CD4-positive, alpha-beta T cell (primary cell): ENCODE measurements at places on chromosomes 7 and 10. TPM values are rescaled to one million over a fixed set of nuclear protein-coding genes. Genes with fewer than 3 reads are reported as not detected.

NME8 gene
- not detected for total RNA-seq

GNGT1 gene
- total RNA-seq: not detected

SPDYE5 gene
- not detected for total RNA-seq

CREB5 gene
- total RNA-seq: 0.19 TPM

TEX36 gene
- total RNA-seq: not detected

CCDC172 gene
- total RNA-seq: not detected

SFRP5 gene
- not detected for total RNA-seq

TMEM243 gene
- 161 TPM for total RNA-seq

MACROH2A2 gene
- total RNA-seq: 2.2 TPM

LOXL4 gene
- not detected for total RNA-seq

TASOR2 gene
- 51.0 TPM for total RNA-seq

MYOZ1 gene
- not detected for total RNA-seq

ASAH2 gene
- 1.1 TPM for total RNA-seq

VWA2 gene
- total RNA-seq: not detected

ITPRID1 gene
- total RNA-seq: not detected

RAPGEF5 gene
- total RNA-seq: 0.17 TPM

TMEM196 gene
- not detected for total RNA-seq

RTKN2 gene
- total RNA-seq: 3.9 TPM

PLXDC2 gene
- 0.61 TPM for total RNA-seq

SPAM1 gene
- not detected for total RNA-seq
